ENCODE measurements at places on chromosomes 12 and 14.

DNA sequence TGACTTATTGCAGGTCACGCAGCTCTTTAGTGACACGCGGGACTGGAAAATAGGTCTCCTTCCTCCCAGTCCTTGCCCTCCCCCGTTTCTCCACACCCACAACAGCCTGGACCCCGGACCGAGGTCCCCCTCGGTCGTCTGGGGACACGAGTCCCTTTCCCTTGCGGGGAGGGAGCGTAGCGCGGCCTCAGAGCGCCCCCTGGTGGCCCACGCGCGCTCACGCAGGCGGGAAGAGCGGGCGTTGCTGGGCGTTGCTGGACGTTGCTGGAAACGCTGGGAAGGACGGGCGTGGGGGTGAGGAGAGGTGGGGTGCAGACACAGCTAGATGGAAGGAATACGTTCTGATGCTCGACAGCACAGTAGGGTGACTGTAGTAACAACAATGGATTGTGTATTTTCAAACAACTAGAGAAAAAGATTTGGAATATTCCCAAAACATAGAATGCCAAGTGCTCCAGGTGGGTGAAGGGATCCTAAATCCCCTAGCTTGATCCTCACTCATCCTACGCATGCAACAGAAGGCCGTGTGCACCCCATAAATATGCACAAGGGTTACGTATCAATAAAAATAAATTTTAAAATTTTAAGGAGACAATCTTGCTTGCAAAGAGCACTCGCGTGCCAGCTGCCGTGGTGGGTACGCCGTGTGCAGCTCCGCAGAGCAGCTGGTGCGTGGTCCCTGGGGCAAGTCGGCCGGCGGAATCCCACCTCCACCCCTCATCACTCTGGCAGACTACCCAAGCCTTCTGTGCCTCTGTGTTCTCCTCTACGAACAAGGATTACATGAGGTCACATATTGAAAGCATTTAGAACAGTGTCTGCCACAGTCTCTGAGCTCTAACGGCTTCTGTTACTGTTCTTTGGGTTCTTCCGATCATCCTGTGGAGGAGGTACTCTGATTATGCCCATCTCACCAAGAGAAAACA is 87.4 kb downstream of the B4GALNT3 start:
- DNase-seq = peak; percentile 68

- no peak for DNase-seq
Observed at GRCh38 chr14:88188745-88189416, 134.2 kb downstream of the KCNK10 start.

GRCh38 chr12:116080415-116080814 is 197.1 kb downstream of the MED13L start:
- no peak for DNase-seq

DNA sequence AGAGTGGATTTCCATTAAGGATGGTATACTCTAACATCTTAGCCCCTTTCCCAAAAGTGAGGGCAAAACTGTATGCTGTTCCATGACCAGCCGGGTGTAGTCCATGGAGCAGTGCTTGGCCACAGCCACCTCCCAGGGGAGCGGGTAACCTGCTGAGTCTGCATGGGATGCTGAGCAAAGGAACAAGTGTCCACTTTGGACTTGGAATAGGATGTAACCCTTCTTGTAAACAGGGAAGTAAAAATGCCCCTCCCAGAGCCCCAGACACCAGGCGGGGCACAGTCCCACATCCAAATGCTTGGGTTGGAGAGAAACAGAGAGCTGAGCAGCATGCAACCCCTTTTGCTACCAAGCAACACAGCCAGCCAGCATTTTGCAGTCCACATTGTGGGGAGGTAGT is 65.6 kb downstream of the ACTN1 start:
- no peak for DNase-seq

DNA sequence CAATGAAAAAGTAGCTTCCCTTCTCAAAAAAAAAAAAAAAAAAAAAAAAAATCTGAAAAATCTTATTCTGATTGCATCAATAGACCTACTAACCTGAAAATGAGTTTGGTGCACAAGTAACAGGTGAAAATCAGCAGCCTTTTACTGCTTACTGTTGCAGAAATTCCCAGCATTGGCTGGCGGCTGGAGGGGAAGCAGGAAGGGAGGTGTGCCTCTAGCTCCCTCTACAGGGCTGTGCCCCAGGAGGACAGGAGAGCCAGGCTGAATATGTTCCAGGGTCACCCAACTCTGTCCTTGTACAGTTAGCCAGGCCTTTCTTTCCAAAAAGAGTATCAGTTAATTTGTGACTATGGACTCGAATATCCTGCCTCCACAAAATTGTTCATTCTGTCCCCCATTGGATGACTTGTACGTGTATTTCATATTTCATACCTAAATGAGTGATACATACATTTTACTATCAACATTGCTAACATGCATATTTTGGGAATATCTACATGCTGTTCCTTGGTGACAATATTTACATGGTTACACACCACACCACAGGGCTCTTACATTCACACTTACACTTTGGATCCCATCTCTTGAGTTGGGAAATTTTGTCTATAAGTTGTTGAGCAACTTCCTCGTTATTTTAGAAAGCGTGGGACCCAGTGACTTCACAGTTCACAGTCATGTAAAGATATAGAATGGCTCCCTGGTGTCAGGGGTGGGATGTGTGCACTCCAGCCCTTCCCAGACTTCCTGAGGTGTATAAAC is 124.8 kb downstream of the SAMD4A start:
- peak; percentile 59 for DNase-seq

- no peak for DNase-seq
Observed at GRCh38 chr12:60710246-60710645, 1114.4 kb downstream of the SLC16A7 start.

DNA sequence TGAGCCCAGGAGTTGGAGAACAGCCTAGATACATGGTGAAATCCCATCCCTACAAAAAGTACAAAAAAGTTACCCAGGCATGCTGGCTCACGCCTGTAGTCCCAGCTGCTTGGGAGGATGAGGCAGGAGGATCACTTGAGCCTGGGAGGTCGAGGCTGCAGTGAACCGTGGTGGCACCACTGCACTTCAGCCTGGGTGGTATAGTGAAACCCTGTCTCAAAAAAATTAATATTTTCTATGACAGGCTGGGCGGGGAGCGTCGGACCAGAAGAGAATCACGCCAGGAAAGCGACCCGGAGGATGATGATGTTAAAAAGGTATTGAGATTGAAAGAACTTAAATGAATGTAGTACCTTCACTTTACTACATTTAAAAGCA is 2.1 kb downstream of the PNN start:
- DNase-seq = no peak

- no peak for DNase-seq
Observed at GRCh38 chr14:90300611-90301047, 31.1 kb downstream of the NRDE2 start.

- no peak for DNase-seq
Observed at GRCh38 chr12:18690653-18691052, 47.2 kb downstream of the PLCZ1 start.

DNA sequence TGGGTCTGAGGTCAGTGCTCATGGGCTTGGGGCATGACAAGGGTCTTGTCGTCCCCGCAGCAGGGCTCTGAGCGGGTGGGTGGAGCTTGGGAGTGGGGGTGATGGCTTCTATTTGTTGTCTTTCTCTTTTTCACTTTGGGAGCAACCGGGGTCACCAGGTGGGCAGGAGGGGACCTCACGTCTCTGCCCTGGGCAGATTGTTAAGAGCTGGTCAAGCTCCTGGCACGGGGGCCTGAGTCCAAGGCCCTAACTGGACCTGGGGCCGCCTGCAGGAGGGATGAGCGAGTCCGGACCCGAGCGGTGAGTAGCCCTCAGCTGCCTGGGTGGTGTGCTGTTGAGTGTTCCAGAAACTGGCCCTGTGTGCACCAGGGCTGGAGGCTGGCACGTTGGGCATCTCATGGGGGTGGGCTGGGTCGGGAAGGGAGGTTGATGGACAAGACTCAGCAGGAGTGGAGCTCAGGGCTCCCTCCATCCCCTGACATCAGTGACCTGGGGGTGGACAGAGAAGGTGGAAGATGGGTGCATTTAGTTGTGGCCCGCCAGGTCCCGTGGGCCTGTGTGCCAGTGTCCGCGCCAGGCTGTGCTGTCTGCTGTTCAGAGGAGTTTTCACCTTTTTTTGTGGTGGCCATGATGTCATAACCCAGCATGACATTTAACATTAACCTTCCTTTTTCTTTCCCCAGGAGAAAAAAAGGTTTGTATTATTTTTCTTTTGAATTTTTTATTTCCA is 27.5 kb downstream of the RTL1 start:
- DNase-seq = no peak

DNA sequence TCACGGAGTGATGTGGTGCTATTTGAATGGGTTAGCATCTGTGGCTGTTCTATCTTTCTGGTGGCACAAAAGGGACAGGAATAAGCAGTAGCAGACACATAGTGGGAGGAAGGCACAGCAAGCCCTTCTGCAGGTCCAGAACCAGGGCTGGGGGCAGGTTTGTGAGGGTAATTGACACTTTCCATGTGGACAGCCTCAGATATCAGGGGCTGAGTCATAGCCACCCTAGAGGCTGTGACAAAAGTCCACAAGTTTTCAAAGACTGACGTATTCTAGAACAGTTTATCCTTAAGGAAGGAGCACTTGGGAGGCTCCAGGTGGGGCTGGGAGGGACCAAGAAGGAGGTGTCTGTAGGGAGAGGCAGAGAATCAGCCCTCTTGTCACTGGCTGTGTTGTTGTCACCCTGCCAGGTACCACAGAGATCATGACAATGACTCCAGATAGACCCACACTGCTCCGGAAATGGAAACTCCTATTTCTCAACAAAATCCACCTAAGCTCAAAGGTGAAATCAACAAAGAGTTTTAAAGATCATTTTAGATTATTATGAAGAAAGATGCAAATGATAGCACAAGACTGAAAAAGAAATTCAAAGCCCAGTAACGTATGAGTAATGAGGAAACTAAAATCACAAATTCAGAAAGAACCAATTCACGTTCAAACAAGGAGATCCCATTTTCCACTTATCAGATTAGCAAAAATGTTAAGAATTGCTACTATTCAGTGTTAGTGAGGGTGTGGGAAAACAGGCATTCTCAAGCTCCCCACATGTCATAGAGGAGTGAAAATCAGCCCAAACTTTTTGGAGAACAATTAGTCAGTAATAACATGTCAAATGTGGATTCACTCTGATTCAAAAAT is 48.3 kb downstream of the NFKBIA start:
- DNase-seq = no peak

DNA sequence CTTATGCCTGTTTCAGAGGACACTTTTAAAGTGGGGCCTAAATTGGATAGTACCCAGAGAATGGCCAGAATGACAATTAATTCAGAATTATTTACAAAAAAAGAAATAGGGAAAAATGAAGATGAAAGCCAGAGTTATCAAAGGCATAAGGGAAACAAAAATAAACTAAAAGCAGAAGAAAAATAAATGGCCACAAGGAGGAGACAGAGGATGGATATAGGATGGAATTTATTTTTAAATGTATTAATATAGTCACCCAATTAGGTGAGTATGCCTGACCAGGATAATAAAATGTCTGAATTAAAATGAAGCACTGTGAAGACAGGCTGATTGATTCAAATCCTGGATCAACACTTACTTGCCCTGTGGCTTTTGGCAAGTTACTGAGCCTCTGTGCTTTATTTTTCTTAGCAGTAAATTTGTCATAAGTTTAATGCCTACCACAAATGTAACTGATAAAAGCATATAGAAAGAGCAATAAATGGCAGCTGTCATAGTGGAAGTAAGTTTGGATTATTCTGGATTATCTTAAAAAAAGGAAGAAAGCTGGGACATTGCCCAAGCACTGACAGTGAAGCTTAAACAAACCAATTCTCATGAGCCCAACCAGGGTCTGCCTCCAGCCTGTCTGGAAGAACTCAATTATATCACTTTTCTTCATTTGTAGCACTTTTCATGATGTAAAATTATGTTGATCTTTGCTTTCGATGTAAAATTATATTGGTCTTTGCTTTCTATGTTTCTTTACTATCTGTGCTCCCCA is 3.5 kb downstream of the CLEC9A start:
- DNase-seq = peak; percentile 51

DNA sequence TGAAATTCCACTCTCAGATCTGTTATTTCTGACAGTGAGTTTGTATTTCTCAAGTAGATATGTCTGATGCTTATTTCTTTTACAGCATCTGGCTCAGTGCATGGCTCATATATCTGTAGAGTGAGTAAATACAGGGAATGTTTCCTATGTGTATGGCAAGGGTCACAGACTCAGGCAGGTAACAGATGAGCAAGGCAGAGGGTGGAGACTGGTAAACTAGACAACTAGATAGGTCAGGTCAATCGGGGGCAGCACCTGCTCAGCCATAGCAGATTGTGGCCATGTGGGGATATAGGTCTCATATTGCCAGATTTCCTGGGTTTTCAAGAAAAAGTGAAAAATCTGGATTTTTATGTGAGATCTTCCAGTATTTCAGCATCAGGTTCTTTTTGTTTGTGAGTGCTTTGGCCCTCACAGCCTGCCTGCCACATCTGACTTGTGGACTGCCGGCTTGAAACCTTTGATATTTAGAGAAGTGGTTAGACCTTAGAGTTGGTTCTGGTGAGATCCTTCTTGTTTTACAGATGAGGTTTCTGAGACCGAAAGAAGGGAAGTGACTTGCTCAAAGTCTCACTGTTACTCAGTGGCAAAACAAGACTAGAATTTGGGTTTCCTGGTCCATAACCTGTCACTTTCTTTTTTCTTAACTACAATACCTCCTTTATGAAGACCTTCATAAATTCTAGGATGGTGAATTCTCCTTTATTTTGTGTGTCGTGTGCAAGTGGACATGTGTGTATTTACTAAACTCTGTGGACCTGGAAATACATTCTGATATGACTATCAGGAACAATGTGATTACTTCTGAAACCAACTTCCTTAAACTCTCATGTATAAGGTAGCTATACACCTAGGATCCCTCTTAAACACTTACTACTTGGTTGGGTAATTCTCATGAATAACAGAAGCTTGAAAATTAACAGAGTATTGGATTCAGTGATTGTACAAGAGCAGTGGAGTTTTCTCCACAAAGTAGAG is 34.4 kb downstream of the PROX2 start:
- no peak for DNase-seq

DNA sequence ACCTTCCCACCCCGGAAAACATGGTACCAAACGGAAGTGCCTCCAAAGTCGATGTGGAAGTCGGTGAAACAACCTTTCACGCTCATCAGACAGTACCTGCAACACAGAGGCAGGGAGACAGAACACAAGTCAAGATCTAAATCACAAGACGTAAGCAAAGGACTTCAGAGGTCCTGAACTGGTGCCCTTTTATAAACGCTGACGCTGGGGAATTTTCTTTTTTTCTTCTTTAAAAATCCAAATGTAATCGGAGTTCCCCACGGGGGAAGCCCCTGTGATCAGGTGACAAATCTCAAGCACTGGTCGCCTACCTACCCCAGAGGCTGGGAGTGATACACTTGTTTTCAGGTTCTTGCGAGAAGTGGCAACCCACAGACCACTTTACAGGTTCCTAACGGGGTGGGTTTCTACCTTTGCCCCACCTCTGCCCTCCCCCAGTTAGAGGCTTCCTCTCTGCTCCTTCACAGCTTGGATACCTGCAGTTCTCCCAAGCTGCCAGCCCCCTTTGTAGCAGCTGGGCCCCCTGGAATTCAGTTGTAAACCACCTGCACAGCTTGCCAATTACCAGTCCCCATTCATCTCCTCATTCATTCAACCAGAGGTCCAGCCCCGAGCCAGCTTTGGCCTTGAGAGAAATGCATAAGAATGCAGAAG is 46.2 kb downstream of the KDM2B start:
- no peak for DNase-seq

- peak; percentile 53 for DNase-seq
Observed at GRCh38 chr12:52023976-52024688, 17.4 kb downstream of the TAMALIN start.

GRCh38 chr14:30362369-30363218 is 196.4 kb upstream of the G2E3 start:
- no peak for DNase-seq

- no peak for DNase-seq
Observed at GRCh38 chr12:13504736-13505135, 308.2 kb downstream of the EMP1 start.

- peak; percentile 39 for DNase-seq
Observed at GRCh38 chr14:102085948-102086708, 716 bp downstream of the HSP90AA1 start.
